ENCODE measurements at places on chromosomes 12 and 14.

DNA sequence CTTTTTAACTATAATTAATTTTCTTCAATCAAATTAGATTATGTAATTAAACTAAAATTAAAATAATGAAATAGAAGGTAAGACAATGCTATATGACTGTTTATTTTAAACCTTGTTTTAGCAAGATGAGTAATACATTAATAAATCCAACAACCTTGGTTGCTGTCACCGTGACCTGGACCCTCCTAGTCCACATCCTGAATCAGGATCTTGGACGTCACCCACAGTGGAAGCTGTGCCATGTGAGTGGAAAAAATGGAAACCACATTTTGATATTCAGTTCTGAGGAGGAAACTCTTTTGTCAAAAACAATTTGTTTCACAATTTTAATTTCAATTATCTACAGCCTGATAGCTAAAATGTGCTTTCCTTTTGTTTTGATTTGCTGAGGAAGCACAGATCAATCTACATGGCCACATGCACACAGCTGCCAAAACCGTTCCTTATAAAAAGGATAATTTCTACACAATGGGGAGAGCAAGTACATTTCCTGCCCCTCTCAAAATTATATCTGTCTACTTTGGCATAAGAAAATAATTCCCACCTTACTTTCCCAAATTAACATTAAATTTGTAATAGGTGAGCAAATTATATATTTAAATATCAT lies 255.5 kb downstream of the RASSF9 start:
- peak; percentile 83 for DNase-seq

GRCh38 chr12:132433641-132434395 lies 56.1 kb upstream of the FBRSL1 start:
- DNase-seq: no peak

GRCh38 chr12:61356485-61356884 lies 903.7 kb upstream of the USP15 start:
- no peak for DNase-seq

DNA sequence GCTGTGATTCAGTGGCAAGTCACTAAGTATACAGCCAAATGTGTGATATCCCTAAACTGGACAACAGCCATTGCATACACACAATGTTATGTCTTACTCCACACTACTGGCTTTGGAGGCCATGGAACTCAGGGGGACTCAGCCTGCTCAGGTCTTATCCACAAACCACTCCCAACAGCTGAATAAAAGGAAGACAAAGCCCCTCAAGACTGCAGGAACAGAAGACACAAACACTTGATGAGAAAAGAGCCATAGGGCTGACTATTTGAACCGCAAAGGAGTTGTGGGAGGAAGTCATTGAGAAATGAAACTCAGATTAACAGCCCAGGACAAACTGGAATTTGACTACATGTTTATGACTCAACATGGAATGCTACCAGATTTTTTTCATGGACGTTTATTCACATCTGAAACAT lies 40.9 kb downstream of the PTGER2 start:
- no peak for DNase-seq

DNA sequence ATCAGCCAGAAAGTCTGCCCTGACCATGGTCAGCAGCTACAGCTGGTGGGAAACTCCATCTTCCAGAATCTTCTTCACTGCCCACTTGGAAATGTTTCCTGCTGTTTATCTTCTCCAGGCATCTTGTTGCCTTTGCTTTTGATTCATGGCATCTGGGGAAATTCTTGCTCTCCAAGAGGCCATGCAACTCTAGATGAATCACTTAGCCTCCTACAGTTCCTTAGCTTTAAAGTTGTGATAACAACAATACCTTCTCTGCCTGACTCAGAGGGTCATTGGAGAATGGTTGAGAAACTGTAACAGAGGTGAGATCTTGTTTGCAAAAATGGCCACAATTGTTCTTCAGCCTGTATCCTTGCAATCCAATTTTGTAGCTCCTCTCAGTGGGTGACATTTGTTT lies 121.0 kb upstream of the VRK1 start:
- DNase-seq: no peak

- no peak for DNase-seq
Observed at GRCh38 chr12:23927907-23928306, 21.6 kb downstream of the SOX5 start.

GRCh38 chr12:115374480-115375185 lies 690.7 kb upstream of the TBX3 start:
- DNase-seq: no peak

- DNase-seq: peak; percentile 28
Observed at GRCh38 chr12:62258941-62259630, 1.1 kb upstream of the USP15 start.

DNA sequence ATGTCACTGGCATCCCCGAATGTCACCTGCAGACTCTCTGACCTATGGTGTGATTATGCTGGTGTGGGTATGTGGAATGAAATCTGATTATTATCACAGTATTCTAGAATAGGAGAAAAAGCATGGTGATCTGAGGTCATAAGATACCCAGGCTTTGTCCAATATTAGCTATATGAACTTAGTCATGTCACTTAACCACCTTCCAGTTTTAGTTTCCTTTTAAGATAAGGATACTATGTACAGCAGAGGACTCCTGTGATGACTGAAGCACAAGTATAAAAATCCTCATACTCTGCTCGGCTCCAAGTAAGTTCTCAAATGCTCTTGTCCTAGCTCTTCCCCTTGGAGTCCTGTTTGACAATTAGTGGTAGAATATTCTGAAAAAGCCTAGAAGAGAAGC lies 2.8 kb downstream of the GNS start:
- DNase-seq: no peak

DNA sequence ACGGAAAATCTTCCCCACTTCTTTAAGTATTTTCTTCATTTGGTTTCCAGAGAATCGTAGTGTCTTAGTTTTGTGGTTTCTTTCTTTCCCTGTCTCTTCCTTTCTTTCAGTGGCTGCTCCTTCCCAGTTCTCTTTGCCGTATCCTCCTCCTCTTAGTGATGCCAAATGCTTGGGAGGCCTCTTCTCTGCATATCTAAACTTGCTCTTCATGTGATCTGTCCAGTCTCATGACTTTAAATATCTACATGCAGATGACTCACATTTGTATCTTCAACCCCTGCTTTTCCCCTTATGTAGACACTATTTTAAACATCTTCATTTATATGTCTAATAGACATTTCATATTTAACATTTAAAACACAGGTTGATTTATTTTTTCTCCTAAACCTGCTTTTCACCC lies 149.2 kb downstream of the PTCSC3 start:
- no peak for DNase-seq

GRCh38 chr12:59491877-59492276 lies 104.0 kb upstream of the SLC16A7 start:
- no peak for DNase-seq

DNA sequence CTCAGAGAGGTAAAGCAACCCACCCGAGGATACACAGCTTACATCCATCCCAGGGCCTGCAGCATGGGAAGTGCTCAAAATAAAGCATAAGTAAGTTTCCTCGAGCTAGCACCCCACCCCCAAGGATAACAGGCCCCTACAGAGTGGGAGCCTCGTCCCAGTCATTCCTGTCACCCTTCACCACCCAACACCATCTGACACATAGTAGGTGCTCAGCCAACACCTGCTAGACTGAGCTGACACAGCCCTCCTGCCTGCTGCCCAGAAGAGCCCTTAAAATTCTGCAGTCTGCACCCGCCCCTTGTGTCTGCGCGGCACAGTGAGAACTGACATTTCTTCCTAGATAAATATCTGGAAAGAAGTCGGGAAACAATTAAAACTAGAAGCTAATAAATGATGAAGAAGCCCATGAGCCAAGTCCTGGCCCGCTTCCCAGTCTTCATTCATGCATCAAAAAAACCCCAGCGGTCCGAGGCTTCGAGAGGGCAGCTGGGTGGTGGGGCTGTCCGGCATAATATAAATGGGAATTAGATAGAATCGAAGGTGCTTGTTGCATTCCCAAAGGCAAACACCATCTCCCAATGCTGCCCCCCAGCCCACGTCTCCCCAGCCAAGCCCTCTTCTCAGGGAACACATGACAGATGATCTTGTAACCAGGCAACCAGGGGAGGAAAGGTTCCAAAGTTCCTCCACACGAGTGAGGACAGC lies 76.2 kb downstream of the BCL11B start:
- DNase-seq: no peak

- no peak for DNase-seq
Observed at GRCh38 chr12:21942377-21942703, 1.1 kb upstream of the ABCC9 start.

DNA sequence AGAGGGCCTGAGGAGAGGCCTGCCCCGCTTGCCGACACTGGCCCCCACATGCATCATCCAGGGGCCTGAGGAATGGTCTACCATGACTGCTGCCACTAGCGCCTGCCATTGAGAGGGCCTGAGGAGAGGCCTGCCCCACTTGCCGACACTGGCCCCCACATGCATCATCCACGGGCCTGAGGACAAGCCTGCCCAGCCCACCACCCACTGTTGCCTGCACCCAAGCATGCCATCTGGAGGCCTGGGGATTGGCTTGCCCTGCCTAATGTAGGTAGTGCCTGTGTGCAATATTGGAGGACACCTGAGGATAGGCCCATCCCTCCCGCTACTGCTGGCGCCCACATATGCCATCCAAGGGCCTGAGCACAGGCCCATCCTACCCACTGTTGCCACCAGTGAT lies 24.4 kb downstream of the CYP46A1 start:
- DNase-seq: no peak

- no peak for DNase-seq
Observed at GRCh38 chr12:1836854-1837421, 16.6 kb downstream of the LRTM2 start.

DNA sequence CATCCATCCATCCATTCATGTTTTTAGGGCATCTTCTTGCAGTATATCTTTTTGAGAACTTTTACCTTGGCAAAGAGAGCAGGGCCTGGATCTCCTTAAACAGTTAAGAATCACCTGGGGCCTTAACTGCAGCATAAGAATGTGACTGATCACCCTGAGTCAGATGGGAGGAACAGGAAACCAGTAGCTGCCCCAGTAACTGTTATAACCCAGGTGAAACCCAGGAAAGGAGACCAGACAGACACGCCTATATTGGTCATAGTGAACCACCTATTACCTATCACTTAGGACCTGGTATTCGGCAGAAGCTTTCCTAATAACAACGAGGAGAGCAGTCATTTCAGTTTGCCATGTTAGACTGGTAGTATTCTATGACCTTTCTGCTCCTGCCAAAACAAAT lies 43.4 kb upstream of the NR2C1 start:
- DNase-seq: no peak

GRCh38 chr12:63304887-63305316 lies 153.9 kb upstream of the AVPR1A start:
- no peak for DNase-seq

DNA sequence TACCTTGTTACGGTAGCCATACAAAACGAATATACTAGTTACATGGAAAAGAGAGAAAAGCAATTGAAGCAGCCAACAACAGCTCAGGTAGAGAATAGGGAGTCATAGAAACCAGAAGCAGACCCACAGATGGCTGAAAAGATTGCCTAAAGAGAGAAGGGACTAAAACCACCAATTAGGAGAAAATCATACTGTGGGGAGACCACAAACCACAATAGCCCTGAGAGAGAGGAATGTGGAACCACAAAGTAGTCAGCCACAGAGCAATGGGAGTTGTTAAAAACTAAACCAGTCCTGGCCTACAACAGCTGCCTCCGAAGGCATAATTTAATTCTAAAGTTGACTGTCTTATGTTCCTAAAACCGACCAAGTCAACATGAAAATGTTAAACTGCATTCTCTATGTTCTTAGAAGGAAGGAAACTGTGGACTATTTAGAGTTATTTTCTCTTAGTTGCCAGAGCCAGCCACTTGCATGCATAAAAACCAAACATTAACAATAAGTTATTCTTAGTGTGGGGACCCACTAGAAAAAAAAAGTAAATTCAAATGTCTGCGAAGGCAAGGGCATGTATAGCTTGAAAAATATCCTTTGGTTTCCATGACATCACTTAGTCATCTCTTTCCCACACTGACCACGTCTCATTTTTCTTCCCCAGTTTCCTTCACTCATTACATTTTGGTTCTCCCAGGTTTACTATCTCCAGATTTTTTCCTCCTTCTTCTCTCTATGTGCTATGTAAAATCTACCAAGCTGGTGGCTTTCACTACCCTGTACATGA lies 398.1 kb downstream of the NOVA1 start:
- DNase-seq: peak; percentile 68

GRCh38 chr12:75853626-75854025 lies 177.9 kb downstream of the PHLDA1 start:
- no peak for DNase-seq

DNA sequence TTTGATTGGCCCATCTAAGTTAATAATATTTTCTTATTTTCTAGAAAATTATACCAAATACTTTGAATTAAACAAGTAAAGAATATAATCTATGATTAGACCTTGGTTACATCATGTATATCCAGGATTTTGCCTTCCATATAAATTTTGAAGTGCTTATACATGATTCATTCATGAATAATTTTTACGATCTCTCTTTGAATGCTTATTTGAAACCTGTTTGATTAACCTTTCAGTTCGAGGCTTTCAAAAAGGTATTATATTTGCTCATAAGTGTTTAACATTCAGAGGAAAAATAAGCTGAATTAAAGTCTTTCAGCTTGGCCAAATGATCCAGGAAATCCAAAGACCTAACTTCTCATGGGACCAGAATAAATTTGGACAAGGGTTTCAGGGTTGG lies 495.2 kb upstream of the GARIN6 start:
- DNase-seq: no peak

GRCh38 chr14:29486132-29486531 lies 441.5 kb downstream of the PRKD1 start:
- no peak for DNase-seq

- DNase-seq: no peak
Observed at GRCh38 chr14:70069186-70069585, 119.6 kb downstream of the SLC8A3 start.

DNA sequence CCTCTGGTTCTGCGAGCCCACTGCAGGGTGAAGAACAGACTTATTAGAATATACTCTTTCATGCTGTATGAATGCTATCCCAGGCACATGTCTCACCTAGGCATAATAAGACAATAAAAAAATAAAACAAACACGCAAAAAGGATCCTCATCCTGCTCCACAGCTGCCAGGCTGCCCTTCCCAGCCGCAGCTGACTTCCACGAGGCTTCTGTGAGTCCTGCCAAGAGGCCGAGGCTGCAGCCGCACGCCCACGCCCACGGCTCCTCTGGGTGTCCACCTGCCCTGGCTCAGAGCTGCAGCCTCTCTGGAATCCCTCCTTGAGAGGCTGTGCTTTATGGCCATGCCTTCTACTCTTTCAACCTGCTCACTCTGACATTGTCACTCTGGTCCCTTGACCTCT lies 6.9 kb downstream of the SMIM41 start:
- DNase-seq: no peak

GRCh38 chr12:6280053-6280469 lies 30.4 kb upstream of the PLEKHG6 start:
- DNase-seq: peak; percentile 76

DNA sequence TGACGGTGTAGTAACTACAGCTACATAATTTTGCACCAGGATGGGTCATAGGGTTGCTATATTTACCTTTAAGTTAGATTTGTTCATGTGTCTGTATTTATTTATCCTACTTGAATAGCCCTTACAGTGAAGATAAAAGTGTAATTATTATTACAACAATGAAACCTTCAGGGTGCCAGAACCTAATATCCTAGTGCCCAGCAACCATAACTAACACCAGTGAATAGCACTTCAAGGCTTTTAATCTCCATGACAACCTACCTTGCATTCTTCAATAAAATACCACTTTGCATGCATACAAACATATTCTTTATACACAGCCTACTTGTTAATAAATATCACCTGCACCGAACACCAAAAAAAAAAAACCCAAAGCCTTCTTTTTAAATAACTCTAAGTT lies 58.7 kb upstream of the G2E3 start:
- no peak for DNase-seq

Measured in lung microvascular endothelial cell (primary cell).